ENCODE measurements at places on chromosomes 12 and 14. TPM values are rescaled to one million over a fixed set of nuclear protein-coding genes. Genes with fewer than 3 reads are reported as not detected.

Gene PTMS
- total RNA-seq, result 186 TPM

Gene CD69
- total RNA-seq, result 9.8 TPM

Gene INHBE
- not detected for total RNA-seq

Gene NUBPL
- total RNA-seq, result 33.0 TPM

Gene NRXN3
- total RNA-seq, result 101 TPM

Gene BBOF1
- 15.0 TPM for total RNA-seq

Gene ZFHX2
- total RNA-seq, result 1.6 TPM

Gene C12orf56
- total RNA-seq, result 4.0 TPM

Gene CACNA2D4
- 49.8 TPM for total RNA-seq

Gene SYNDIG1L
- total RNA-seq, result 0.60 TPM

Gene SLC25A3
- 454 TPM for total RNA-seq

Gene PLEKHA5
- 85.0 TPM for total RNA-seq

Gene PRH2
- not detected for total RNA-seq

Gene RNF212B
- total RNA-seq, result not detected

Gene CLEC4A
- total RNA-seq, result 1.2 TPM

Gene OR6C2
- total RNA-seq, result not detected

Gene TSHR
- total RNA-seq, result 0.88 TPM

Gene DNAJC22
- total RNA-seq, result 1.4 TPM

Gene HOXC6
- total RNA-seq, result not detected

Gene DNM1L
- total RNA-seq, result 138 TPM

Gene PLA2G1B
- not detected for total RNA-seq

Gene FNTB
- total RNA-seq, result 14.3 TPM

Gene PAX9
- 0.38 TPM for total RNA-seq

Gene CMA1
- not detected for total RNA-seq

Gene VWF
- total RNA-seq, result 73.5 TPM

Gene KRT6C
- total RNA-seq, result not detected

Gene RASSF9
- total RNA-seq, result 5.9 TPM

Gene COX8C
- total RNA-seq, result not detected

Gene TAMALIN
- total RNA-seq, result 7.5 TPM

Gene KRT6B
- total RNA-seq, result 1.2 TPM

Gene RNASE7
- 0.55 TPM for total RNA-seq

Gene TSPAN19
- total RNA-seq, result 0.22 TPM

Gene ETFBKMT
- total RNA-seq, result 6.3 TPM

Gene P2RX2
- total RNA-seq, result not detected

Gene SLC24A4
- total RNA-seq, result 8.5 TPM

Gene DDN
- total RNA-seq, result 1.0 TPM

Gene TAS2R42
- not detected for total RNA-seq

Gene KRT3
- total RNA-seq, result 5.7 TPM

Gene MSRB3
- 41.6 TPM for total RNA-seq
